Endothelial cell of umbilical vein (primary cell): ENCODE measurements at places on chromosomes 2 and 18. TPM values are rescaled to one million over a fixed set of nuclear protein-coding genes. Genes with fewer than 3 reads are reported as not detected.

NOSTRIN gene
- total RNA-seq = 0.75 TPM in 1 of 2 replicates, not detected in the other

TET3 gene
- 14.7 and 15.6 TPM in 2 replicates for total RNA-seq

BBS5 gene
- 4.1 and 5.6 TPM in 2 replicates for total RNA-seq

AGXT gene
- not detected in 2 replicates for total RNA-seq

CFC1 gene
- not detected in 2 replicates for total RNA-seq

KCNG3 gene
- 0.15 TPM in 1 of 2 replicates, not detected in the other for total RNA-seq

CNGA3 gene
- total RNA-seq = not detected in 2 replicates

SETBP1 gene
- 3.1 and 4.2 TPM in 2 replicates for total RNA-seq

DSC1 gene
- total RNA-seq = not detected in 2 replicates

ESPNL gene
- not detected in 2 replicates for total RNA-seq

CD8B2 gene
- not detected in 2 replicates for total RNA-seq

ABCB11 gene
- total RNA-seq = 0.44 and 0.58 TPM in 2 replicates

CFAP65 gene
- total RNA-seq = not detected in 2 replicates

PPP3R1 gene
- 61.9 and 62.2 TPM in 2 replicates for total RNA-seq

ZNF236 gene
- total RNA-seq = 13.6 and 14.7 TPM in 2 replicates

IL37 gene
- not detected in 2 replicates for total RNA-seq
